NCI-H1092 treated with DMSO at 0.1 percent for 48 hours (cell line): ENCODE measurements at places on chromosomes 6 and 20.
A peak's percentile ranks its signal among the peaks of the same experiment; 100 is the strongest.

DNA sequence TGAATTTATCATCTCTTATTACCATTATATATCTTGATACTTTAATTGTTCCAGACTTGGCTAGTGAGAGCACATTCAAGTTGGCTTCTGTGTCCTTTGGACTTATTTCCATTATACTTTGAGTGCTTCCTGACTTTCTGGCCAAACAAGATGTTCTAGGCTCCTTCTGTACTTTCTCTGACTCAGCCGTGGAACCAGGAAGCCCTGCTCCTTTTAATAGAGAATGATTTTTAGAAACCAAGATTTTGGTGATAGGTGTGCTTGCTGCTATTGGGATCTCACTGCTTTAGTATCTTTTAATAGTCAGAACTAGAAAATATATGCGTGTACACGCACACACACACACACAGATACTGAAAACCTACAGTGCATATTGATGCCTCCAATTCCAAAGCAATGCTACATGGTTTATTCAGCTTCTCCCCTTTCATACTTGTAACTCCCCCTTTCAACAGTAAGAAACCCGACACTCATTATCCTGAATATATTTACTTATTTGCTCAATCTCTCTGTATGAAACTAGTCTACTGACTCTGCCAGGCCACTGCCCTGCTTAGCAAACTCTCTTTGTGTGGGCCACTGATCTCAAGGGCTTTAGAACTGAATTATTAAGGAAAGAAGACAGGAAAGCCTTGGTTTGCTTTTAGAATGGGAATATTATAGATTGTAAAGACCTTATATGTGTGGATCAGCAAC is 42.7 kb upstream of the EZR start:
- peak; percentile 69 for DNase-seq

DNA sequence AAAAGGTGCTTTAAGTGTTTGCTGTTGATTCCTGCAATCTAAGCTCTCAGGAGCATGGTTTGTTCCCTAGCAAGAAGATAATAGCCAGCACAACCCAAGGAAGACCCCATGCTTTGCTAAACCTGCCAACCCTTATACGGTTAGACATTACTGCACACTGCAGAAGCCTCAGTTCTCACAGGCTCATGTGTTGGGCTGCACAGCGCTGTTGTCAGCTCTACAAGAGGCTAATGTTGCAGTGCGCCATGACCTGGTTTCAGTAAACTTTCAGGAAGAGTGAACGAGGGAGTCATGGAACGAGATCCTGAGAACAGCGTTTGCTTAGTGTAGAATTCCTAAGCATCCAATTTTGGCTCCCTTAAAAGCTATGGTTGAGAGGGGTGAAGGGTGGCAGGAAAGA is 218.5 kb downstream of the ARHGAP18 start:
- no peak for DNase-seq

- DNase-seq: no peak
These were observed 4.9 kb downstream of the ADGRB3 start for GRCh38 chr6:68639826-68640490.

- no peak for DNase-seq
These were observed 69.2 kb upstream of the PIM1 start for GRCh38 chr6:37100745-37101144.

GRCh38 chr6:137299681-137300080 is 80.5 kb upstream of the IFNGR1 start:
- no peak for DNase-seq

DNA sequence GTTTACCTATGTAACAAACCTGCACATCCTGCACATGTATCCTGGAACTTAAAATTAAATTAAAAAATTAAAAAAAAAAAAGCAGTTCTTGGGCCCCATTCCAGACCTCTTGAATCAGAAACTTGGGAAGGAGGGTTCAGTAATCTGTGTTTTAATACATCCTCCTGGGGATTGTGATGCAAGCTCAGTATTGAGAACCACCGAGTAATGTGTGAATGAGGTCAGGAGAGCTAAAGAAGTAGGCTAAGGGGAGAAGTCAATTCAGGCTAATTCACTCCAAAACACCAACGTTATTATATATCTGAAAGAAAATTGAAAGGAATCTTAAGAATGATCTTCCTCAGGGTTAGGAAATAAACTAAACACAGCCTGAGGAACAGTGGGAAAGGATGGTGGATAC is 120.4 kb downstream of the RNF144B start:
- no peak for DNase-seq

DNA sequence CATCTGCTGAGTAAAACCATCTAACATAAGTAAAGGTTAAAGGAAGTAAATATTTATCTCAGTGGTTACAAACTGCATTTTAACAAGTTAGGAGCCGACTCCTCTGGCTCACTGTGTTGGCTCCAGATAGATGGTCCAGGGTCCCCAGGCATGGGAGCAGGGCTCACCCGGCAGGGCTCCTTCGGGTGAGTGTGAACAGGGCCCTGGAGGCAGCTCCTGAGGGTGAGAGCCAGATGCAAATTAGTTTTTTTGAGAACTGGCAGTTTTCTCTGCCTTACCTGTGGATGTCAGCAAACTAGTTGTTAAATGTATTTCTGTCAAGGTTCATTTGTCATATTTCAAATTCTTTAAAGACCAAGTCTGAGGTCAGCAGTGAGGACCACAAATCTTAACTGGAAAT is 21.5 kb downstream of the TPBG start:
- no peak for DNase-seq

GRCh38 chr20:59831024-59831915 is 102.2 kb downstream of the SYCP2 start:
- no peak for DNase-seq

DNA sequence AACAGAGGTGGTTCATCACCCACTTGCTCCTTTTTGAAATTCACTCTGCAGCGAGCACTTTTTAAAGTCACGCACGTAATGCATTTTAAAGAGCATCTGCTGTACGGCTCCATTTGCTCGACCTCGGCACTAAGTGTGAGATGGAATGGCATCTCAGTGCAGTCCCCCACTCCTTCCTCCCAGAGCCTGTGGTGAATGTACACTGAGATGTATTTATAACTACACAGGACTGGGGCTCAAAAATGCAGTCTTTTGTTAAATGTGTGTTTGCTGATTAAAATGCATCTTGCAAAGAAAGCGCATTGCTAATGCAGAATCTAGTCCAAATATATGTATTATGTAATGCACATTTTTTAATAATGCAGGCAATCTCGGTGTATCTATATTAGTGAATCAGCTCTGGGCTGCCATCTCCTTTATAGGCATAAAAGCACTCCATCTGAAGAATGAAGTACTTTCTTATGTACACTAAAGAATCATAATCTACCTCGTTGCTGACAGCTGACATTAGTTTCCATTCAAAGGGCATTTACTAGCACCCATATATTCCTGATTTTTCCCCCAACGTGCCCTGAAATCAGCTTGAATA is 14.0 kb downstream of the GNAS-AS1 start:
- DNase-seq: no peak

GRCh38 chr6:35170166-35170565 is 29.0 kb upstream of the TCP11 start:
- DNase-seq: no peak

- no peak for DNase-seq
These were observed 46.9 kb upstream of the ENPP5 start for GRCh38 chr6:46217671-46218131.

GRCh38 chr6:2448826-2449571 is 203.6 kb upstream of the GMDS start:
- DNase-seq: peak; percentile 49

DNA sequence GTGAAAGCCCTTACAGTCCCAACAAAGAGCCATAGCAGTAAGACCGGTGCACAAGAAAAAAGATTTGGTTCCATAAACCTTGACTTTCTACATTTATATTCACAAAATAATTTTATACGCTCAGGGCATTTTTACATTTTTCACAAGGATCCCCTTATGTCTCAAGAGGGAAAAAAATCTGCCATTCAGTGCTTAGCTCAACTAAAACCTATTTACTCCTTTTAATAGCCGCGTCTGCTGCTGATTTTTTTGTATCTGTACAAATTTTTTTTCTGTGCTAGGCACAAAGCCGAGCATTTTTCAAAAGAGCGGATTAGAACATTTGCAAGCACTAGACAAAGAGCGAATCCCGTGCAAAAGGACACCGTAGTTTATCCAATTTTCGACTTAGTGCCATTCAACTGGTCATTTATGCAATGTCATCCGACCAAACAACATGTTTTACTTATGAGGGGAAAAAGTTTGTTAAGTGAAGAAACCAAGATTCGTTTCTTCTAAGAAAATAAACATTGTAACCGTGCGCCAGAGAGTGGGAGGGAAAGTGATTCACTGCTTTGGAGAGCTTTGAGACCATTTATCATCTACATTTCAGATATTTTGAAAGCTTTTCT is 3.7 kb downstream of the TFAP2D start:
- no peak for DNase-seq

- DNase-seq: peak; percentile 19
These were observed 604 bp downstream of the SH3BGRL2 start for GRCh38 chr6:79631693-79632172.

DNA sequence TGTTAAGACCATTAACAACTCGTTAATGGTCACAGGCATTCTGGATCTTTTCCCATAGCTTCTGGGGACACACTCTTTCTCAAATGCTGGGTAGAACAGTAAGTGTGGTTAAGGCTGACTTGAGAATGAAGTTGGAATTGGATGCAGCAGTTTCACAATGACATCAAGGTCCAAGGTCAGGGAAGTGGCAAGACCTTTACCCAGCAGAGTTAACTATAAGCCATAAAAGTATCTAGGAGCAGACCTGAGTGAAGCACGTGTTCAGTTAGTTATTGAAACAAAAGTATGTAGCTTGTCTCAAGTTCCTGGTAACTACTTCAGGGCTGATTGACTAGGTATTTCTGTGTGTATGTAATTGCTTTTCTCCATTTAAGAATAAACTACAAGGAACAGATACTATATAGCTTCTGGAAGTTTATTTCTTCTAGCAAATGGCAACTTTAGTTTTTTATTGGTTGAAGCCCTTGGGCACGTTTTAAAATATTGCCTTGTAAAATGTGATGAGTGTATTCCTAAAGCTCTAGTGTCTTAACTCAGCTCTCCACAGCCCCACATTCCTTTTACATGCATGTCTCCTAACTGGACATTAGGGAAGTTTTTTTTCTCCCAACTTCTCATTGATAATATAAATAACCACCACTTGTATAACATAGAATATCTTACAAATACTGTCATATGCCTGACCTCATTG is 479.0 kb upstream of the CITED2 start:
- DNase-seq: no peak
